ENCODE measurements at places on chromosomes 7 and 10.

GRCh38 chr10:126216632-126216961, 171.7 kb downstream of the ADAM12 start:
- DNase-seq, result no peak

- no peak for DNase-seq
Measured at GRCh38 chr10:107118866-107119265, 45.6 kb downstream of the SORCS1 start.

- no peak for DNase-seq
Measured at GRCh38 chr10:10338339-10338738, 679.3 kb upstream of the CELF2 start.

- no peak for DNase-seq
Measured at GRCh38 chr10:17033529-17034260, 95.9 kb downstream of the CUBN start.

DNA sequence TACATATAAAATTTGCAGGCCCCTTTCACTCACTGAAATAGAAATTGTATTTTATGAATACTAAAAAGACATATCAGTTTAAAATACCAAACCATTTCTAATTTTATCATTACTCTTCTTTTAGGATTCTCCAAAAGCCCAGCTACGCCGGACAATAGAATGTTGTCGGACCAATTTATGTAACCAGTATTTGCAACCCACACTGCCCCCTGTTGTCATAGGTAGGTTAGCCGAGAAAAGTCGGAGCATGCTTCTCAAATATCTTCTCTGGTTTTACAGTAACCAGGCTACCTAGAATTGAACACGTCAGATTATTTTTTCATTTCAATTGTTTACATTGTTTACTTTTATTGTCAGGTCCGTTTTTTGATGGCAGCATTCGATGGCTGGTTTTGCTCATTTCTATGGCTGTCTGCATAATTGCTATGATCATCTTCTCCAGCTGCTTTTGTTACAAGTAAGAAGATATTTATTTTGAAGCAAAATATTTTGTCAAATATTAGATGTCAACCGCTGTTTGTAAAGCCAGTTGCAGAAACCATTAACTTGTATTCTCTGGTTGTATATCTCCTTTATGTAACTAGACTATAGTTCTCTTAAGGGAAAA, 57.6 kb downstream of the MMRN2 start:
- DNase-seq, result no peak

- DNase-seq, result no peak
Measured at GRCh38 chr10:91198781-91199180, 21.7 kb upstream of the PCGF5 start.

GRCh38 chr7:101488826-101489572, 126.3 kb downstream of the COL26A1 start:
- peak; percentile 26 for DNase-seq

- DNase-seq, result no peak
Measured at GRCh38 chr7:11203224-11203623, 229.6 kb downstream of the PHF14 start.

DNA sequence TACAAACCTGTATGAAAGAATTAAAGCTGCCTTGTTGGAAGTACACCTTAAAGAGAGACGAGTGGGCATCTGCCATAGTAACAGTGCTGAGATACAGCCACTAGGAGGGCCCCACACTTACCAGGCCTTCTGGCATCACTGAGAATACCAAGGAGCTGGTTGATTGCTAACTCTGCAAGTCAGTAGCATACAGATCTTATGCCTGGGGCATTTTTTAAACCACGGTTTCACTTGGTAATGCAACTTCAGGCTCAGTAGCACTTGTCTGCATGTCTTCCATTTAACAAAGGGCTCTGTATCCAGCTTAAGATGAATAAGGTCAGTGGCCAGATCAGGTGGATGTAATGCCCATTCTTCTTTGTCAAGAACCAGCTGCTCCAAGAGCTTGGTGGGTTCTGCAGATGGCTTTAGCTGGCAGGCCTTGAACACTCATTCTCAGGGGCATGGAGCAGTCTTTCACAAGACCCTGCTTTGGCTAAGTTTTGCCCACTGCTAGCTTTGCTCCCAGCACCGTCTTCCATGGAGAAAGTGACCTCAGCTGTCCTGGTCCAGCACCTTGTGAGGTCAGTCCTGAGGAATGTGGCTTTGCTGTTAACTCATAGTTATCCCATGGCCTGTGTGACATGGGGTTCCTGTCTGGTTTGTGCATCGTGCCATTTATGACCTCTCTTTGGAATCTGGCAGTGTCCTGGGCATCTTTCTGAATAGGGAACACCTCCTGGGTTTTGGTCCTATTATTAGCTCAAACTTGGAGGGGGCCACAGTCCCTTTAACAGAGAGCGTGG, 68.1 kb downstream of the BMPER start:
- no peak for DNase-seq

DNA sequence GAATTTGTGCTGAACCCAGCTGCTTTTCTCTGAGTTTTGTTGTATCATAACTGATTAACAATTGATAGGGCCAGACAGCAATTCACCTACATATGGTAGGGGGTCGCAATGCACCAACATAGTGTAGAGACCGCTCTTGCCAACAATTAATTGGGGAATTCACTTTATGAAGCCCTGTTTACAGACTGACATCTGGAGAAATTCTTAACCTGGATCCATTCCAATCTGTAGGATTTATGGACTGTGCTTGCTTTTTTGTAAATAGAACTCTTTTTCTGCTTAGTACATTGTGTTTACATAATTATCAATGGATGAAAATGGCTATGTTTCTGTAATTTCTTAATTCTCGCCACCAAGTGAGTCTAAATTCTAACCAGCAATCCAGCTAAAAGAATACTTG, 311.7 kb upstream of the BMPER start:
- DNase-seq, result peak; percentile 58

- DNase-seq, result no peak
Measured at GRCh38 chr10:1189166-1190051, 133.2 kb downstream of the WDR37 start.

- DNase-seq, result no peak
Measured at GRCh38 chr10:77030974-77031373, 606.6 kb downstream of the KCNMA1 start.

GRCh38 chr7:25196132-25196896, 32.0 kb downstream of the NPVF start:
- DNase-seq, result no peak

- DNase-seq, result no peak
Measured at GRCh38 chr10:89241486-89242344, 9.9 kb downstream of the LIPA start.

DNA sequence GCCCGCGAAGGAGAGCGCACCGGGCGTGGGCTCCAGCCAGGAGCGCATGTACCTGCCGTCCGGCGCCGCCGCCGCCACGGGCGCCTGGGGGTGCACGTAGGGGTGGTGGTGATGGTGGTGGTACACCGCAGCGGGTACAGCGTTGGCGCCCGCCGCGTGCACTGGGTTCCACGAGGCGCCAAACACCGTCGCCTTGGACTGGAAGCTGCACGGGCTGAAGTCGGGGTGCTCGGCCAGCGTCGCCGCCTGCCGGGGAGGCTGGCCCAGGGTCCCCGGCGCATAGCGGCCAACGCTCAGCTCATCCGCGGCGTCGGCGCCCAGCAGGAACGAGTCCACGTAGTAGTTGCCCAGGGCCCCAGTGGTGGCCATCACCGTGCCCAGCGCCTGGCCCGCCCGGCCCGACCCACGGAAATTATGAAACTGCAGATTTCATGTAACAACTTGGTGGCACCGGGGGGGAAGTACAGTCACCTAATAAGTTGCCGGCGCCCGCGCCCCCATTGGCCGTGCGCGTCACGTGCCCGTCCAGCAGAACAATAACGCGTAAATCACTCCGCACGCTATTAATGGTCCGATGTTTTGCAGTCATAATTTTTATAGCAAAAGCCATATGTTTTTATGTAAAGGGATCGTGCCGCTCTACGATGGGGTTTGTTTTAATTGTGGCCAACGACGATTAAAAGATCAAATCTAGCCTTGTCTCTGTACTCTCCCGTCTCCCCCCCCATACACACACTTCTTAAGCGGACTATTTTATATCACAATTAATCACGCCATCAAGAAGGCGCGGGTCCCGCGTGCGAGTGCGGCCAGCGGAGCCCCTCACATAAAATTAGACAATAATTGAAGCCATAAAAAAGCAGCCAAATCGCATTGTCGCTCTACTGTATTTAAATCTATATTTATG, at the start of gene HOXA9:
TSS of gene HOXA9 (minus strand) at position 449 of the 907 bp plus-strand sequence. CDS start at position 369, 80 bp downstream.
- peak; percentile 88 for DNase-seq

All from DMS 273 treated with DMSO at 0.1 percent for 48 hours (cell line).